ENCODE measurements at places on chromosomes 2 and 18. TPM values are rescaled to one million over a fixed set of nuclear protein-coding genes. Genes with fewer than 3 reads are reported as not detected.
A peak's percentile ranks its signal among the peaks of the same experiment; 100 is the strongest.

NBAS gene
- total RNA-seq = 43.6 TPM

CYP27A1 gene
- 4.1 TPM for total RNA-seq

TRIM54 gene
- not detected for total RNA-seq

DNA sequence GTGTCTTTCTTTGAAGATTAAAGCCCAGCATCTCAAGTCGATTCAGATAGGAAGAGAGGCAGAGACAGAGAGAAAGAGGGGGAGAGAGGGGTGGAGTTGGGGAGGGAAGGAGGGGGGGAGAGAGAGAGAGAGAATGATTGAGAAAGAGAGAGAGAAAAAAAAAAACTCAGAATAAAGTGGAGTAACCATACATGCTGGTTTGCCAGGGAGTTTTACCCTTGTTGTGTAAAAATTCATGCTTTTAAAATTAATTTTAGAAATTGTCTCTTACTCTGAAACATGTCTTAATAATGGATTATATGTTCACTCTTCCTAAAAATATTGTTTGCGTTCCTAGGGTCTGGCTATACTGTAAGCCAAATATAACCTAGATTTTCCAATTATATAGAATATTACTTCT, 908.5 kb downstream of the DSC3 start:
- H3K27ac ChIP-seq = no peak overlapping the region
- no peak overlapping the region for H3K4me3 ChIP-seq
- H3K4me1 ChIP-seq = peaks cover 15% of the 10 kb centered on the region
- peaks cover 2% of the 10 kb centered on the region for H3K36me3 ChIP-seq

GRCh38 chr2:67124531-67124930, 272.6 kb upstream of the ETAA1 start:
- no peak for DNase-seq
- H3K27ac ChIP-seq = no peak overlapping the region
- H3K36me3 ChIP-seq = no peaks in the 10 kb centered on the region

GRCh38 chr2:74736589-74736988, 82.5 kb downstream of the SEMA4F start:
- H3K4me3 ChIP-seq = no peak overlapping the region
- peaks cover 21% of the 10 kb centered on the region for H3K4me1 ChIP-seq
- peaks cover 7% of the 10 kb centered on the region for H3K36me3 ChIP-seq
- DNase-seq = no peak

- H3K27ac ChIP-seq = peak within 1 kb of the TSS; percentile 77
- DNase-seq = peak; percentile 87
- H3K27me3 ChIP-seq = no peaks in the 10 kb centered on the region
Observed at GRCh38 chr2:37671009-37671815, at the start of gene CDC42EP3. Gene CDC42EP3 (minus strand): TSS chr2:37671642. CDS start chr2:37646587, 25,055 bp downstream.

DNA sequence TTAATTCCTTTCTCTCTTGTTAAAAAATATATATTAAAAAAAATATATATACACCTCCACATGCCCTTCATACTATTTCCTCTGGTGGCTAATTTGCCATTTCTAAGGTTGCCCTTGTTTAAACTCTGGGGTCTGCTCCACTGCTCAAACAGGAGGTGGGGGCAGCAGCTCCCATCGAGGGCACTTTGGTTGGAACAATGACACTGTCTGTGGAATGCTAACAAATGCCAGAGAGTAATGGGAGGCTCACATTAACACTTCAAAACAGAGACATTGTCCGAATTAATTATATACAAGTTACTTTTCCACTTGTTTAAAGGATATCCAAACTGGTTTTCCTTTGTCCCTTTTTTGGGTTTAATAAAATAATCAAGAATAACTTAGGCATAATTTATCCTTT, 58.8 kb upstream of the CD302 start:
- H3K27ac ChIP-seq = no peak overlapping the region
- no peak overlapping the region for H3K4me3 ChIP-seq
- H3K4me1 ChIP-seq = peaks cover 11% of the 10 kb centered on the region
- DNase-seq = no peak

GRCh38 chr18:42636309-42636708, 479.2 kb downstream of the RIT2 start:
- H3K27ac ChIP-seq = no peak overlapping the region
- no peak overlapping the region for H3K4me3 ChIP-seq
- H3K27me3 ChIP-seq = no peaks in the 10 kb centered on the region
- no peak for DNase-seq

- H3K36me3 ChIP-seq = no peaks in the 10 kb centered on the region
- DNase-seq = peak; percentile 21
- no peak overlapping the region for H3K4me3 ChIP-seq
- H3K4me1 ChIP-seq = no peaks in the 10 kb centered on the region
- H3K27ac ChIP-seq = no peak overlapping the region
Observed at GRCh38 chr2:129753261-129753660, 226.2 kb upstream of the RAB6C start.
